ENCODE measurements at places on chromosomes 11 and 22.

DNA sequence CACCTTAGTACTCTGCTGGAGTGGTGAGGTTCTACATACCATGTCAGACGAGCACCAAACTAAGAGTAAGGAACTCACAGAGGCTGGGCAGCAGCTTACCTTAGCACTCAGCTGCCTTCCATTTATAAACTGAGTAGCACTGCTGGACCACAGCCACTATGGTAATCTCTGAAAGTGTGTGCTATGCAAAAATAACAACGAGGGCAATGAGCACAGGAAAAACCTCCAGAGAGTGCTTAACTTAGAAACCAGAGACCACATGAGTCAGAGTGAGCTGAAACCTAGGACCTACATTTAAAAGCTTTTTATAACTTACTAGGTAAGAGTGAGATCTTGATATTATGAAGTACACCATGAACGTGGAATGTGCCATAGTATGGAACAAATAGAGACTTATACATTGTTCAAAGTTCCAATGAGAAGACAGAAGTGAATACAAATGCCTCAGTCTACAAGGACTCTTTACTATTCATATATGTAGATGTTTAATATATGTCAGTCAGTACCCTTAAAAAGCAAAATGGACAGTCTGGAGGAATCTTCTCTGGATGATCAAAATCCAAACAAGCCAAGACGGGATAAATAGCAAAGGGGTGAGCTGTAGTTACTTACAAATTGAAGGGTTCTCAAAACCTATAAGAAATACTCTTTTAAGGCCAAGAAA is 17.2 kb upstream of the CD59 start:
- no peak for DNase-seq

- DNase-seq, result no peak
These were observed 2.4 kb downstream of the PHF21A start for GRCh38 chr11:46118702-46119351.

DNA sequence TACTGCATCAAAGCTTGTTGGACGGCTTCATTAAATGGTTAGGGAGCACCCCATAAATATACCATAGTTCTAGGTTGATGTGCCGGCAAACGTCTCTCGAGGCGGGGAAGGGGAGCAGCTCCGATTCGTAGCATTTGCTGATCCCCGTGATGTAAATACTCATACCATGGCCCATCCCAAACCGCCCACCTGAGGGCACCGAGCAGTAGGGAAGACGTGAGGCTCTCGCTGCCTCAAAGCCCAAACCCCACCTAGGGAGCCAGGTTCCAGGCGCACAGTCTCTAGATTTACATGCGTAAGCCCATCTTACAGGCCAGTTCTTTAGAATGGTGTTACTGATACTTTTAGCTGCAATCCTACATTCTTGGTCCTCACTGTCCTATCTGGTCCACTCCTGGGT is 124.0 kb downstream of the FEZ1 start:
- no peak for DNase-seq

DNA sequence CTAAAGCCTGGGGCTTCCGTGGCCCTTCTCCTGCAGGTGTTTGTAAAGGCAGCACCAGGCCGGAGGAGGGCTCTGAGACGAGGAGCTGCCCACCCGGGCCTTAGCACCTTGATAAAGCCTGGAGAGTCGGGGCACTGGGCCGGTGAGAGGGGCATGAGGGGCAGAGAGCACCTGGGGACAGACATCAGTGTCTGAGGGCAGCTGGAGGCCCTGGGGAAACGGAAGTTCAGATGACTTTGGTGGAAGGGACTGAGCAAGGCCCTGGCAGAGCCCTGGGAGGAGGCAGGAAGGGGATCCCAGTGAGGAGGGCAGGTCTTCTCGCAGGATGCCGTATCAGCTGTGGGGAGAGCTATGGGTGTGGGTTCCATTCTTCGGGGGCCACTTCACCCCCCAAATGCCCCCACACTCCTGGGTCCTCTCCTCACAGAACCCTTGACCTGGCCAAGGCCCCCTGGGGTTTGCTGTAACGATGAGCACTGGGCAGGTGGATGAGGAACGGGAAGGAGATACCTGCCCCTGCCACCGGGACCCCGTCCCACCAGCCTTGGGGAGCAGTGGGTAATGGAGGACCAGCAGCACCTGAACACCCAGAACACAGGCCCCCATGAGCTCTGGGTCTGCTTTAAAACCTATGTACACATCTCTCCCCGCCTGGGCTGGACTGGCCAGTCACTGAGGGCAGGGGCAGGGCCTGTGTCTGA is 7.4 kb downstream of the C1QTNF6 start:
- no peak for DNase-seq

- no peak for DNase-seq
These were observed 6.7 kb upstream of the DERL3 start for GRCh38 chr22:23845265-23846080.

- peak; percentile 59 for DNase-seq
These were observed 102.2 kb upstream of the NNMT start for GRCh38 chr11:114193730-114194679.

GRCh38 chr11:8459711-8460399 is 134.2 kb downstream of the STK33 start:
- DNase-seq, result no peak

DNA sequence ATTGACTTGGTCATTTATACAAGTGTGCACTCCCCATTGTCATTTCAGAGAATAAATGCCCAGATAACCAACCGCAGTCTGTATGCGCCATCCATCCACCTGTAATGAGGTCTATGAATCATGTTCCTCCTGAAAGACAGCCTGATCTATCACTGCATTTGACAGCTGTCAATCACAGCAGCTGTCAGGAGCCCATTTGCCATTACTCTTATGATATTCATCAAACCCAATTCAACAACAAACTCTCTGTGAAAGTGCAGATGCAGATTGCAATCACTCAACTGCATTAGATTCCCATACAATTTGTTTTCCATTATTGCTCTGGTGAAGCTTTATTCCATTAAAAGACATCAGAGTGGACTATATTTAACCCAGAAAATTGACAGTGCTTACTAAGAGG is 586.9 kb upstream of the KIRREL3 start:
- no peak for DNase-seq

GRCh38 chr11:12789054-12789453 is 114.8 kb downstream of the TEAD1 start:
- DNase-seq, result no peak

DNA sequence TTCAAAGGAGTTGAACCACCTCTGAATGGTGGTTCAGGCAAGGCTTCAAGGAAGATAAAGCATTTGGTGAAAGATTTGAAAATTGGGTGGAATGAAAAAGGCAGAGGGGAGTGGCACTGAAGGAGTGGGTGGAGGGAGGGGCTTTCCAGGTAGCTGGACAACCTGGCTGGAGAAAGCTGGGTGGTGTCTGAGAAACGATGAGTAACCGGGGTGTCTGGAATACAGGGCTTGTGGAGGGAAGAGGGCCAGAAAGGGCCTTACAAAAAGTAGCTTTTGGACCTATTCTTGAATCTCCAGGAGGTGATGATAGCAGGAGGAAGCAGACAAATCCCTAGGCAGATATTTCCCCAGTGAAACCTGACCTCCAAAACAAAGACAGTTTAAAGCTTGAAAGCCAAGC is 99.3 kb downstream of the RASSF10 start:
- DNase-seq, result no peak

DNA sequence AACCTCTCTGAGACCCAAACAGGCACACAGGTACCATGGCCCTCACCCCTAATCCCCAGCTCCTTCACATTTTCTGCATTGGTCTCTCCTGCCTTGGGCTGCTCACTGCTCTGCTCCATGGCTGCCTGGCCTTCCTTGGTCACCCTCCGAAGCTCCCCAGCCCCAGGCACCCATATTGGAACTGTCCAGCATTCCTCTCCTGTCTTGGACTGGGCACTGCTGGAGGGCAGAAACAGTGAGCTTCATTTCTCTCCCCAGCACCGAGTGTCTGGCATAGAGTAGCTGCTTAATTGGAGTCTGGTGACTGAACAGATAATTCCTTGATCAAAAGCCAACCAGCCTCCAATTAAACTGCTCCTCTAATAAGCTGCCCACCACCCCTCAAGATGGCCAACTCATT is 13.2 kb downstream of the PLEKHA7 start:
- no peak for DNase-seq

- no peak for DNase-seq
These were observed 400.2 kb downstream of the RAB38 start for GRCh38 chr11:87775036-87775435.

DNA sequence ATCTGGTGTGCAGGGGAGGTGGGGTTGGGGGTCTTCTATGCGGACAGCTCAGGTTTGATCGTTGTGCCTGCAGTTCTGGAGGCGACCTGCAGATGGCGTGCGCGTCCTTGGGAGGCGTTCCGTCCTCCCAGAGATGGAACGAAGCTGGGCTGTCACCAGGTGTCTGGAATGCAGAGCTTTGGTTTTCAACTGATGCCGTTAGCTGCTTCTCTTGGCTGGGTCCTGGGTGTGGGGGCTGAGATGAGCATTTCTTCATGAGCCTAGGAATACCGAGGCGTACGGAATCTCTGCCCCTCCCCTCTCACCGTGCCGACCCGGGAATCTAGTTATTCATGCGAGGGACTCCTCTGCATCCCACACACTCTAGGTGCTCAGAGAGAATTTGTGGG is 98.6 kb downstream of the CEP164 start:
- peak; percentile 63 for DNase-seq

- no peak for DNase-seq
These were observed 547 bp downstream of the UVRAG start for GRCh38 chr11:75815345-75816168.

- peak; percentile 54 for DNase-seq
These were observed 1.5 kb downstream of the DBX1 start for GRCh38 chr11:20158597-20159257.

DNA sequence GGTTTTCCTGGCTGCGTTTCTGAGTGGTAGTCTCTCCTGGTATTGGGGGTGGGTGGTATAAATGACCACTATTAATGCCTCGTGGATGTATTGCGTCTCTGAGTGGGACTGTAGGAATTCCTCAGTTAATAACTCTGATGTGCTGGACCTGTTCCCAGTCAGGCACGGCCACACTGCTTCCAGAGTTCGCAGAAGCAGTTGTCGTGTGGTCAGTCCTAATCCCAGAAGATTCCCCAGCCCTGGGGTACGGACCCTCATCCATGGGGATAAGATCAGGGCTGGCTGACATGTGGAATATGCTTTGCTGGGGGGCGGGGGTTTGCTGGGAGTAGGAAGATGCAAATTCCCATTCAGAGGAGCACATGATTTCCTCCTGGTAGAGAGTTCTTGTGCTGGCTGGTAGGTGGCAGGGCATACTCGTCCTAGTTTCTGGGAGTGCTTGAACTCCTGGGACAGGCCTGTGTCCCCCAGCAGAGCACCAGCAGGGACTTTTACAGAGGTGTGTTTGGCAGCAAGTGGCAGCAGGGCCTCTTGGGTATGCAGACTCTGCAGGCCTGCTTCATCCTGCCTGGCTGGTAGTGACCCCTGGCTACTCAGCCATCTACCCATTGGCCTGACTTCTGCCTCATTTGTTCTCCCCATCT is 157.4 kb downstream of the NAV2 start:
- no peak for DNase-seq

DNA sequence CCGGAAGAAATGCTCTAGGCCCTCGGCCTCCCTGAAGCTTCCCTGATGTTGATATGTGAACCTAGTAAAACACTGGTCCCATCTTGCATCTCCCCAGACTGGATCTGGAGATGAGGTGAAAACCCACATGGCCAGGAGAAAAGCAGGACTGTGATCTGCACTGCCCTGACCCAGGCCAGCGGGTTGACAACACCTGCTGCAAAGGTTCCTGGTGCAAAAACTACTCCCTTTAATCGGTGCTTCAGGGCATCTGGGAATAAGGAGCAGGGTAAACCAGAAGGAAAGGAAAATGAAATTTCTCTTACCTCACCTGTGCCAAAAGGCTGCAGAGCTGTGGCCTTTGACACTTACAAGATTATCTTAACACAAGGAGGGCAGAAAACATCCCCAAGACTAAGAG is 30.6 kb downstream of the PACSIN2 start:
- no peak for DNase-seq

DNA sequence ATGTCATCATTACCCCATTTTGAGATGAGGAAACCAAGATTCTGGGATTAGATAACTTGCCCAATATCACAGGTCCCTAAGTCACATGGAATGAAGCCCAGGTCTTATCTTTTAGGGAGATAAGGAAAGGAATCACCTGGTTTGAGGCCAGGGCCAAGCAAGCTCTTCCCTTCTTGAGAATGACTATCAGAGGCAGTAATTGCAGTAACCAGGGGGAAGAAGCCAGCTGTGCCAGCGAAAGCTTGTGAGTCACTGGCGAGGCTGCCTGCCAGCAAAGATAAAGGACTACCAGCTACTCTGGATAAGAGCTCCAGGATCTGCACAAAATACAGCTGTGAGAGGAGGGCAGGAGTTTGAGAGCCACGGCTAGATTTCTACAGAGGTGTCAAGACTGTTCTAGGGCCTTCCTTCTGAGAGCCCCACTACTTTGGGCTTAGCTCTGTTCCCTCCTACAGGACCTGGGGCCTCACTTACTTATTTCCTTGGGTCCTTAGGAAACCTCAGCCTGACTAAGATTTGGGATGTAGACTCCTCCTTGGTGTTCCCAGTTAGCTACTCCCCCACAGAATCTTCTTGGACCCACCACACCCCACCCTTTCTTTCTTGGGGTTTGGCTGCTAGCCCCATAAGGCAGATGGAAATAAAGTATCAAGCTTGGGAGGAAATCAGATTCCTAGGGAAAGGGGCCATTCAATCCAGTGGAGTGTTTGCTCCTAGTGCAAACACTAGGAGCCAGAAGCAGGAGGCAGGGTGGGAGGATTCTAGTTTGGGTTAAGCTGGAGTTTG is 9.7 kb upstream of the CCKBR start:
- peak; percentile 82 for DNase-seq

DNA sequence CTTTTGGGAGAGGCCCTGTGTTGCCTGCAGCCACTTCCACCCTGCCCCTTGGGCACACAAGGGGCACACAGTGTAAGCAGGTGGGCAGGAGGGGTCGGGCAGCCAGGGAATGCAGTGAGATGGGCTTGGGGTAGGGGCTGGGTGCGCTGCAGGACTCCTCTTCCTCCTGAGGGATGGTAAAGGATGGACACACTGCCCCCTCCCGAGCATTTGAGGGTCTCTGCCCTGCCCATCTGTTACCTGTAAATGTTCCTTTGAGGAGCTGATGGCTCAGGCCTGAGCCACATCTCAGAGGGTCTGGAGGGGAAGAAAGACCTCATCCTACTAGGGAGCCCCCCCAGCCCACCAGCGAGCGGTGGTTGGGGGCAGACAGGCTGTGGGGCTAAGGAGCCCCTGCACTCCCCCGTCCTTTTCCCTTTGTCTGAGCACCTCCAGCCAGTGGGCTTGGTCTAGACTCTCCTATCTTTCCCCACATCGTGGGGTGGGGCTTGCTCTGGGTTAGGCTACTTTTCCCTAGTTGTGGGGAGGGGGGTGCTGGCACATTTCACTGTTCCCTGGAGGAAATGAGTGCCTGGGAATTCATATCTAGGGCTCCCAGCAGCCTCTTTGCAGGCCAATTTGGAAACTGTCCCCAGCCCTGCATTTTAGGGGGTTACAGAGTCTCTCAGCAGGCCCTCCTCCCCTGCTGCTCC is 1.7 kb upstream of the TSSC4 start:
- no peak for DNase-seq
